ENCODE measurements at places on chromosomes 1 and 21. TPM values are rescaled to one million over a fixed set of nuclear protein-coding genes. Genes with fewer than 3 reads are reported as not detected.

PAQR6 gene
- 0.81 TPM for polyA plus RNA-seq

CHI3L1 gene
- polyA plus RNA-seq, result not detected

PHGDH gene
- polyA plus RNA-seq, result 257 TPM

- H3K4me1 ChIP-seq, result peaks cover 52% of the 10 kb centered on the region
- 0 out of 2 replicates have a peak overlapping the region, but pooled peaks have one; percentile 33 for H3K4me3 ChIP-seq
- peak; percentile 51 for DNase-seq
- no peaks in the 10 kb centered on the region for H3K27me3 ChIP-seq
- no peaks in the 10 kb centered on the region for H3K36me3 ChIP-seq
Observed at GRCh38 chr1:156489166-156489934, 11.2 kb downstream of the MEF2D start.

DNA sequence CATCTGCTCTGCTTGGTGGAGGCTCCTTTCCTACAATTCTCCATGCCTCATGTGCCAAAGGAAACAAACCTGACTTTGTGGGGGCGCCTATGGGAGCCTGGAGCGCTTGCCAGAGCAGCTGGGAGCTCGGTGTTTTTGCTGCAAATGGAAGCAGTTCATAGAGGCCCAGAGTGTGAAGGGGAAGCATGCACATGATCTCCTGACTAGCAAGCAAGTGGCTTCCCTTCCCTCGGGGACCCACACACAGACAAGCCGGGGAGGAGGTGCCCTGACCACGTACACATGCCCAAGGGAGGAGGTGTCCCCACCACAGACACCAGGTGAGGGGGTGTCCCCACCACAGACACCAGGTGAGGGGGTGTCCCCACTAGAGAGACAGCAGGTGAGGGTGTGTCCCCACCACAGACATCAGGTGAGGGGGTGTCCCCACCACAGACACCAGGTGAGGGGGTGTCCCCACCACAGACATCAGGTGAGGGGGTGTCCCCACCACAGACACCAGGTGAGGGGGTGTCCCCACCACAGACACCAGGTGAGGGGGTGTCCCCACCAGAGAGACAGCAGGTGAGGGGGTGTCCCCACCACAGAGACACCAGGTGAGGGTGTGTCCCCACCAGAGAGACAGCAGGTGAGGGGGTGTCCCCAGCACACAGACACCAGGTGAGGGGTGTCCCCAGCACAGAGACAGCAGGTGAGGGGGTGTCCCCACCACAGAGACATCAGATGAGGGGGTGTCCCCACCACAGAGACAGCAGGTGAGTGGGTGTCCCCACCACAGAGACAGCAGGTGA is 106.8 kb downstream of the CRYAA start:
- peaks cover 40% of the 10 kb centered on the region for H3K27me3 ChIP-seq
- H3K27ac ChIP-seq, result no peak overlapping the region
- no peak for DNase-seq
- H3K36me3 ChIP-seq, result no peaks in the 10 kb centered on the region

- H3K4me3 ChIP-seq, result peak overlapping the region; percentile 86
- H3K27me3 ChIP-seq, result no peaks in the 10 kb centered on the region
- no peaks in the 10 kb centered on the region for H3K36me3 ChIP-seq
- peaks cover 21% of the 10 kb centered on the region for H3K4me1 ChIP-seq
Observed at GRCh38 chr1:219174460-219175211, 958 bp downstream of the LYPLAL1 start.

DNA sequence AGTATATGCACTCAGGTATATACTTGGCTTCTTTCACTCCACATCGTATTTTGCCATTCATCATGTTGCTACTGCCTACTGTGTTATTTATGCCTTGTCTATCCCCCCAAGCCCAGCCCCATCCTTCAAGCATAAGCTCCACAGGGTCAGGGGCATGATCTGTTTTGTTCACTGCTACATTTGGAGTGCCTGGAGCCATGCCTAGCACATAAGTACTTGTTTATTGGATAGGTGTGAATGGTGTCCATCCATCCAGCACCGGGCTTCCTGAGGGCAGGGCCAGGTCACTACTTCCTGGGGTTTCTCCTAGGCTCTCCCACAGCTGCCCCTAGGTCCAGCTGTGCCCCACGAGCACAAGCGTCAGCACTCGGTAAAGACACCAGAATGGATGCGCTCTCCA is 289.0 kb upstream of the VAMP3 start:
- no peak overlapping the region for H3K4me3 ChIP-seq
- H3K27me3 ChIP-seq, result no peaks in the 10 kb centered on the region
- H3K36me3 ChIP-seq, result no peaks in the 10 kb centered on the region
- H3K4me1 ChIP-seq, result peaks cover 9% of the 10 kb centered on the region
- no peak overlapping the region for H3K27ac ChIP-seq

- DNase-seq, result no peak
- no peak overlapping the region for H3K4me3 ChIP-seq
- no peak overlapping the region for H3K27ac ChIP-seq
Observed at GRCh38 chr1:8649027-8649426, 168.4 kb downstream of the RERE start.
